ENCODE measurements at places on chromosomes 4 and X. TPM values are rescaled to one million over a fixed set of nuclear protein-coding genes. Genes with fewer than 3 reads are reported as not detected.

Gene SYP
- 107 TPM for total RNA-seq

Gene ARX
- 6.9 TPM for total RNA-seq

Gene MAGEA6
- not detected for total RNA-seq

Gene GPRASP1
- total RNA-seq = 30.0 TPM

Gene IRAK1
- total RNA-seq = 10.6 TPM
